ENCODE measurements at places on chromosomes 2 and 18.
A peak's percentile ranks its signal among the peaks of the same experiment; 100 is the strongest.

DNA sequence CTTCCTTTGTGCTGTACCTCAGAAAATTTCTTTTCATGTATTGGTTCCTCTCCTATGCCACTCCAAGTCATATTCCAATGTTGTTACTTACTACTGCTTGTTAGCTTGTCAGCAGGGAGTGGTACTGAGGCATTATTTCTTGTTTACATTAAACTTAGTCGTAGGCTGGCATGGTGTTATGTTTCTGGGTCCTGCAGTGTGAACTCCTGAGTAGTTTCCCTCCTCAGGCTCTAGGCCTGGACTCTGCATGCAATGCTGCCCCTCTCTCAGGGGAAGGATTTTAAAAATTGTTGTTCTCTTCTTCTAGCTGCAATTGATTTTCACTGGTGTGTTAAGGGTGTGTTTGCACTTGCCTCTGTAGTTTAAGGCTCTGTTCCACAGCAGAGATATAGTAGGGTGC, 671.6 kb downstream of the PLCL1 start:
- DNase-seq, result no peak

GRCh38 chr2:130388221-130388907, 32.5 kb downstream of the PTPN18 start:
- no peak for DNase-seq

GRCh38 chr2:191363267-191363666, 118.1 kb downstream of the MYO1B start:
- no peak for DNase-seq

DNA sequence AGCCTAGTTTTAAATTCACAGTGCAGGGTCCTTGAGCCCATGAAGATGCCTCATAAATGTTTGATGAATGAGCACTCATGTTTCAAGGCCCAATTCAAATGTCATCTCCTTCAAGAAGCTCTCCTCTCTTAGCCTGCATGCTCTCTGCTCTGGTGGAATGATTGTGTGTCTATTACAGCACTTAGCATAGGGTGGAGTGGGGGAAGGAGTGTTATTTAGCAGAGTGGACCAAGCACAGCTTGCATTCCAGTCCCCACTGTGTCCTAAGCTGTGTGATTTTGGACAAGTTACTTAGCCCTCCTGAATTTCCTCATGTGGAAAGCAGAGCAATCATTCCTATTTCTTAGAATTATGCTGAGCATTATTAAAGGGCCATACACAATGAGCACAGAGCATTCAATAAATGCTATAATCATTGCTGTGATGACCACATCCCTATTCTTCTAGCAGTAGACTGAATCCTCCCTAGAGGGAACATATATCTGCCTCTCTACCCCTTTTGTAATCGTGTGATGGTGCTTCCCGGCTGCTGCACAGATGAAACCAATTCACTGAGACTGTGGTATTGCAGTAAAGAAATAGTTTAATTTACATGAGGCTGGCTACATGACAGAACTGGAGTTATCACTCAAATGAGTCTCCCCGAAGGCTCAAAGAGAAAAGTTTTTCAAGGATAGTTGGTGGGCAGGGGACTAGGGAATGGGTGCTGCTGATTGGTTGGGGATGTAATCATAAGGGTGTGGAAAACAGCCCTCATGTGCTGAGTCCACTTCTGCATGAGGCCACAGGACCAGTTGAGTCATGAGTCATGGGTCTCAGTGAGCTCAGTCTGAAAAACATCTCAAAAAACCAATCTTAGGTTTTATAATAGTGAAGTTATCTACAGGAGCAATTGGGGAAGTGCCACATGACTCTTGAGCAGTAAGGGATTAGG, 173.4 kb upstream of the NDUFV2 start:
- no peak for DNase-seq

DNA sequence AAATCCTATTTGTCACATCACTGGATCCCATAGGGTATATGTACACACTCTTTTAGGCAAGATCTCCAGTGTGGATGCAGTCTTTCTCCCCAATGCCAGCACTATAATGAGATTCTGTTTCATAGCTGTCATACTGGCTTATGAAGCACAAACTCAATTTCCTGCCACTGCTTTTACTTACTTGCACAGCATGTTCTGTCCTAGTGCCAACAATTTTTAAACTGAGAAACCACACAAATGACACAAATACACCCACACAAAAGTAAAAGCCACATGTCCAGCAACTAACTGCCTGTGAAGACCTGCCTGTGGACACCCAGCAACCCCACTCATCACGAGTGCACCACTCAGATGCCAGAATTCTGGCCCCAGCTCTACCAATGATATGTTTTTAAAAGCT, 29.6 kb upstream of the RNU4ATAC start:
- no peak for DNase-seq

GRCh38 chr18:21134895-21135294, 23.3 kb upstream of the ROCK1 start:
- peak; percentile 8 for DNase-seq

- no peak for DNase-seq
These were observed 15.5 kb downstream of the CCT7 start for GRCh38 chr2:73249636-73250035.

DNA sequence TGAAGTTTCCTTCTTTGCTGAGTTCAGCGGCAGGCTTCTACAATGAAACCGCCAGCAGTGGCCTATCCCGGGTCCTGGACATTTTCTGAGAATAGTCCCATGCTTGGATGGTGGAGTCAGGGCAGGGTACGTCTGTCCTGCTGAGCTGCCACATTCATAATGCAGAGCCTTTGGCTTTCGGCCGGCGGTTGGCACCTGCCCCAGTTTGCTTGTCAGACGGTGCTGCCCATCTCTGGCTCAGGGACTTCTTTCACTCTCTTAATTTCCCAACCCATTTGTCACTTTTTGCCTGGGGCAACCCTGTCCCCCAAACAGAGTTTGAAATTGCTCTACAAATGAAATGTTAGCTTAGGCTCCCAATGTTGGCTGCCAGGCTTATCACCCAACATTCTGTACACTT, 57.2 kb downstream of the SOX11 start:
- DNase-seq, result no peak

DNA sequence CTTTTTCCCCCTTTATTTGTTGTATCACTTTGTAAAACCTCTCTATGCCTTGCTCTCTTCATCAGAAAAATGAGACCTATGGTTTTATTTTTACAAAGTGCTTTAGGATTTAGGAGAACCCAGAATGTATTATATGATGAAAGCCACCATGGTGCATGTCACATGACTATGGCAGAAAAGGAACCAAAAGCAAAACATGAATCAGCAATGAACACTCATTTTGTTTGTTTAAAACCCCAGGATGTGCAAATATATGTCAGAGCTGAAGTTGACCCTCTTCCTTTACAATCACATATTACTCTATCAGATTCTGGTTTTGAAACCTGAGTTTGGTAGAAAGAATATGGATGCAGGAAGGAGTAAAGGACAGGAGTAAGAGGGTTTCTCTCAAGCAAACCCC, 70.0 kb downstream of the FIGN start:
- DNase-seq, result peak; percentile 8

DNA sequence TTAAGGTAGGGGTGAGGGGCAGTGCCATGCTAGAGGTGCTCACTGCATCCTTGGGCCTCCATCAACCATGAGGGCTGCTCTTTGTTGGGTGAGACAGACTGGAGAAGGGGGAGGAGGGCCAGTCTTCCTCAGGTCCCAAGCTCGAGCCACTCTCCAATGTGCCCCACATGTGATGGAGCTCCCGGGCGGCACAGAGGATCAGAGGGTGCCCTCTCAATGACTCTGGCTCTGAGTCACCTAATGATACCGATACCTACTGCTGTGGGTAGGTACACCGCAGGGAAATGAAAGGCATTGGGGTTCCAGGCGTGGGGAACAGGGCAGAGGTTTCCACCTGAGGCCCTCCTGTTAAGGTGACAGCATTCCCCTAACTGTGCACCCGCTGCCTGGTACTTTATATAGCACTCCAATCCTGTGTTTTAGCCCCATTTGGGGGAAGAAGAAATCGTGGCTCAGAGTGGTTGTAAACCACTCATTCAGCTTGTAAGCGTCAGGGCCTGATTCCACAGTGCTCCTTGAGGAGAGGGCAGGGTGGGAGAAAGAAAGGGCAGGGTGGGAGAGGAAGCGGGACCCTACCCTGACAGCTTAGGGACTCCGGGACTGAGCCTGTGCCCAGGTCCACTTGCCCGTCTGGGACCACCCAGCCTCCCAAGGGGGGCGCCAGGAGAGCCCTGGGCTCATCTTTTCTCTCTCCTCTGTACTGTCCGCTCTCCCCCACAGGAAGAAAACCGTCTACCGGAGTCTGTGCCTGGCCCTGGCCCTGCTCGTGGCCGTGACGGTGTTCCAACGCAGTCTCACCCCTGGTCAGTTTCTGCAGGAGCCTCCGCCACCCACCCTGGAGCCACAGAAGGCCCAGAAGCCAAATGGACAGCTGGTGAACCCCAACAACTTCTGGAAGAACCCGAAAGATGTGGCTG, 1.8 kb downstream of the B3GNT7 start:
- DNase-seq, result no peak

All from kidney capillary endothelial cell (primary cell).